ENCODE measurements at places on chromosomes 12 and 14. TPM values are rescaled to one million over a fixed set of nuclear protein-coding genes. Genes with fewer than 3 reads are reported as not detected.

Gene PRICKLE1
- total RNA-seq, result 7.4 TPM

Gene LIN7A
- total RNA-seq, result not detected

Gene ARHGAP9
- total RNA-seq, result 0.18 TPM

Gene SERPINA10
- total RNA-seq, result not detected

Gene PACS2
- 50.7 TPM for total RNA-seq

Gene IAPP
- not detected for total RNA-seq

Gene KRT81
- total RNA-seq, result not detected

Gene DDX54
- total RNA-seq, result 63.1 TPM

Gene BCL2L2
- total RNA-seq, result 17.3 TPM

Gene SLC22A17
- total RNA-seq, result 25.9 TPM

Gene RERGL
- not detected for total RNA-seq

Gene SLC5A8
- not detected for total RNA-seq

Gene ORAI1
- 27.4 TPM for total RNA-seq

Gene SIX1
- 0.31 TPM for total RNA-seq

Gene SERPINA4
- total RNA-seq, result not detected

Gene FAM186B
- not detected for total RNA-seq

Gene ABCD2
- not detected for total RNA-seq

Gene TCP11L2
- 12.9 TPM for total RNA-seq

Gene FGF6
- total RNA-seq, result not detected

Gene KRT71
- not detected for total RNA-seq

Gene TTC9
- not detected for total RNA-seq

Gene RAB21
- 50.6 TPM for total RNA-seq

Gene GPR132
- 0.43 TPM for total RNA-seq

Gene LAG3
- 0.31 TPM for total RNA-seq

Gene DNAAF2
- 21.7 TPM for total RNA-seq

Gene GLIPR1L2
- not detected for total RNA-seq

All from G401 (cell line).